Forelimb muscle (tissue), 1 donor: ENCODE measurements at places on chromosomes 4 and X. TPM values are rescaled to one million over a fixed set of nuclear protein-coding genes. Genes with fewer than 3 reads are reported as not detected.

GRCh38 chr4:47703956-47704355 is 133.9 kb downstream of the CORIN start:
- DNase-seq = no peak

- no peak for DNase-seq
Measured at GRCh38 chr4:93217431-93217830, 611.1 kb upstream of the ATOH1 start.

DNA sequence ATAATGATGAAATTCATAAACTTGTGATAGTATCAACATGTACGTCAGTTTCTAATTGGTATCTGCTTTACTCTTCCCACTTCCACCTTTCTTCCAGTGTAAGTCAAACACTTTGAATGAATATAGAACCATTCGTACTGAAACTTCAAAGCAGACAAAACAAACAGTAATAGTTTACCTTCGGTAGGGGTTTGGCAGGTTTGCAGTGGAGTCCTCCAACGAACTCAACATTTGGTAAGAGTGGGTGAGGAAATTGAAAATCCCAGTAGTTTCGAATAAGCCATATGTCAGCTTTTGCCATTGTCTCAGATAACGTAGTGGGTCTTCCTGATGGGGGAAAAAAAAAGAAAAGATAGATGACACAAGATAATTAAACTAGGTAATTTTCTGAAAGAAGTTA is 2.2 kb downstream of the UGT2B4 start:
- no peak for DNase-seq

GRCh38 chrX:45794995-45795337 is 594.3 kb upstream of the DIPK2B start:
- DNase-seq = no peak

- DNase-seq = no peak
Measured at GRCh38 chr4:28176942-28177341, 1316.3 kb downstream of the STIM2 start.

- DNase-seq = no peak
Measured at GRCh38 chr4:182309877-182310276, 66.7 kb downstream of the TENM3 start.

DNA sequence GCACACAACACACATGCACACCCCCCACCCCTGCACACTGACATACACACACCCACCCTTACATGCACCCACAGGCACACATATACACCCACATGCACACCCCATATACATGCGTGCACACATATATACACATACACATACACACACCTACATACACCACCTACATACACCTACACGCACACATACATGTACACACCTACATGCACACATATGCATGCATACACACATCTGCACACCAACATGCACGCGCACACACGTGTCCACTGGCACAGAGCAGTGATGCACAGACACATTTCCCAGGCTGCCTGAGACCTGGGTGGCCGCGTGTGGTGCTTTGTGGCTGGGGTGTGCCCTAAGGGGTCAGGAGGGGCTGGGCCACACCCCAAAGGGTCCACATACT is 31.7 kb downstream of the FGFRL1 start:
- DNase-seq = no peak

DNA sequence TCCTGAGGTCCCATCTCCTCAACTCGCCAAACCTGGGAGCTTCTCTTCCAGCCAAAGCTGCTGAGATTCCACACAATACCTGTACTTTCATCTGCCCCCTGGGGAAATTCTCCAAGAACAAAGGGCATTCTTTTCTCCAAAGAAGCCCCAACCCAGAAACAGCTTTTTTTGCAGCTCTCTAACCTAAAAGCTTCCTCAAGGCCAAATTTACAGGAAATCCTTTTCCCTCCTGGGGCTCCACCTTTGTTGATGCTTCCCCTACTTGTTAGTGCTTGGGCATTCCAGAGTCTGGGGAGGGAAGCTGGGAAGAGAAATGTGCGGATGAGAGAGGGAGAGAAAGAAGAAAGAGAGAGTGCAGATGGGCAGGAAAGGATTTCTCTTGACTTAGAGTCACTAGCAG is 24.3 kb downstream of the ZBTB33 start:
- DNase-seq = no peak

DNA sequence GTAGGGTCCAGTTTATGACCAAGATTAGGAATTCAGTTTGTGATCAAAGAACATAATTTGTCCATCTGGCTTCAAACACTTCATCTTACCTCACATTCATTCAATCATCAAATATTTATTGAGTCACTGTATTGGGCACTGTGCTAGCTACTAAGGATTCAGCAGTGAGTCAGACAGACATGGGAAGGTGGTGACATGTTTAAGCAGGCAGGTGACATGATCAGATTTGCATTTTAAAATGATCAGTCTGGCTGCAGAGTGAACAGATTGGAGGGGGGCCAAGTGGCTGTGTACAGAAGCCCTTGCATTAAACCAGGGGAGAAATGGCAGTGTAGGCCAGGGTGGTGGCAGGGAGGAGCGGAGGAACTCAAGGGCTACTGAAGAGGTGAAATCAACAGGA is 25.1 kb upstream of the APLN start:
- DNase-seq = no peak

DNA sequence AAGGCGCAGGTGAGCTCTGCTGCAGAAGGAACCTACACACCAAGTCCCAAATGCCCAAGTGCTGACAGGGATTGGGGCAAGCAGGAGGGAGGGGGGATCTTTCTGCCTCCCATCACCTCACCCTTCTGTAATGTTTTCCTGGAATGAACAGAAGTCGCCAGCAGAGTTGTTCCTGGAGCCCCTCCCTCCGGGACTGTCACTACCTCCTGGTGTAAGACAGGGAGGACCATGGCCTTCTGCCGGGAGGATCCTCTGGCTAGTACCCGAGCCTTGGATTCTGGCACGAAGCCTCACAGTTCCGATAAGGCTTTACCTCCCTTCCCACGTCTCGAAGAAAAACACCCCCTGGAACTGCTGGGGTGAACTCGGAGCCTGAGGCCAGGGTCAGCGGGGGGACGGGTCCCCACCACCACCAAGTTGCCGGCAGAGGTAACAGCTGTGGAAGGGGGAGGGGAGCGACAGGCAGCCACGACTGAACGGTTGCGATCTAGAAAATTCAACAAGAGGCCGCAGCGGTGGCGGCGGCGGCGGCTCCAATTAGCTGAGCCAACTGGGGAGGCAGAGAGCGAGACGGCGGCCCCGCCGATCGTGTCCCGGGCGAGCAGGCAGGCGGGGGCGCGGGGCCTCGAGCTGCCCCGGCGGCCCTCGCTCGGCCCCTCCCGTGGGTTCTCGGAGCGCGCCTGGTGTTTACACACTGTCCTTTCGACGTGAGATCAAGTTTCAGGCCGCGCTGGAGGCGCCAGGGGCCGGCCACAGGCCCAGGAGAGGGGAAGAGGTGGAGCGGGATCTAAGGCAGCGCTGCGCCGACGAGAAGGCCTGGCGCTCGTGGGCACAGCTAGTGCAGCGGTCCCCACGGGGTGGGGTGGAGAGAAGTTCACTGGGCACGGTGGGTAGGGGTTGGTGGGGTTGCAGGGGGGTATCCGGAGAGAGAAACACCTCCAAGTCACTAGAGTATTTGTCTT is 53.7 kb upstream of the BCOR start:
- no peak for DNase-seq

DNA sequence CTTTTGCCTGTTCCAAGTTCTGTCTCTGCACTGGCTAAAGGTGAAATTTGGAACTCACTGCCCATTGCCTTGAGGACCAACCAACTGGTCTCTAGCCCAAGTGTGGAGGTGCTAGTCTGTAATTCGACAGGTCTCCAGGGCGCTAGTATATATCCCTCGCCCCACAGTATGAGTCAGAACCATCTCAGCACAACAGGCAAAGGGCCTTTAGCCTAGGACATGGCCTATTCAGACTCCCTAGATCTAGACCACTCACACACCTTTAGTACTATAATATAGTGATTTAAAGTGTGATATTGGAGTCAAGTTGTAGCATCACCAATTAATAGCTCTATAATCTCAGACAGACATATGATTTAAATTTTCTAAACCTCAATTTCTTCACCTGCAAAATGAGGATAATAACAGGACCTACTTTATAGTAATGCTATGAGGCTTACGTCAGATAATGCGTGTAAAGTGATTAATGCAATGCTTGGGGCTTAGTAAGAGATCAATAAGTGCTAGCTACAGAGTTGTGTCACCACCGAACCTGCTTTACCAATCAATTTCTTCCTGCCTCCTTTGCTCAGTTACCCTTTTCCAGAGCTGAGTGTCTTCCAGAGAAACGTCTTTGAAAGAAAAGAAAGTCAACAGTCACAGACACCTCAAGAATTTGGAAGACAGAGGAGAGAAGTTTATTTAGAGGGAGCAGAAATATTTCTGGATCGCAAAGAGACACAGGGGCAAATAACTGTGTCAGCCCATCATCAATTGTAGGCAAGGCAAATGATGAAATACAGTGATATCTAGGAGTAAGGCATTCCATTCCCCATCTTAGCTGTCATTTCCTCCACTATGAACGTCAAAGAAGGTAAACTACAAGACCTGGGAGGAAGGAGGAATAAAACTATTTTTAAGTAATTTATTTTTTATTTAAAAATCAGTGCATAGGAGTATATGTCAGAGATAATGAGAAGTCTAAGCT is 2.3 kb downstream of the NOX1 start:
- DNase-seq = no peak

DNA sequence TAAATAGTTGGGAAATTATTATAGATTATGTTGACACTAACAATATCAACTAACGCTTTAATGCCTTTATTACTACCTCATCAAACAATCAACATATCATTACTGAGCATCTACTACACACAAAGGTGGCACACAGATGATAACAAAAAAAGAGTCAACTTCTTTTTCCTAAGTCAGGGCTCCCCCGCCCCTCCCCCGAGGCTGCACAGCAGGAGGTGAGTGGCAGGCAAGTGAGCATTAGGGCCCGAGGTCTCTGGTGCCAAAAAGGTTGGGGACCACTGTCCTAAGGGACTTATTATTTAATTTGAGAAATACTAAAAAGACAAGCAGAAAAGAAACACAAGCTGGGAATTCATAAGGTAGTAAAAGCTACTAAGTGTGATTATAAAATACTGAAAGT is 50.3 kb upstream of the MCF2 start:
- no peak for DNase-seq

Gene TMEM164
- 23.1 TPM for polyA plus RNA-seq

Gene SLC16A2
- 47.2 TPM for polyA plus RNA-seq

Gene FAM149A
- 5.8 TPM for polyA plus RNA-seq

Gene HS3ST1
- polyA plus RNA-seq = 0.05 TPM
